ENCODE measurements at places on chromosomes 6 and 20. TPM values are rescaled to one million over a fixed set of nuclear protein-coding genes. Genes with fewer than 3 reads are reported as not detected.

Gene ERVFRD-1
- total RNA-seq = 0.11 TPM

DNA sequence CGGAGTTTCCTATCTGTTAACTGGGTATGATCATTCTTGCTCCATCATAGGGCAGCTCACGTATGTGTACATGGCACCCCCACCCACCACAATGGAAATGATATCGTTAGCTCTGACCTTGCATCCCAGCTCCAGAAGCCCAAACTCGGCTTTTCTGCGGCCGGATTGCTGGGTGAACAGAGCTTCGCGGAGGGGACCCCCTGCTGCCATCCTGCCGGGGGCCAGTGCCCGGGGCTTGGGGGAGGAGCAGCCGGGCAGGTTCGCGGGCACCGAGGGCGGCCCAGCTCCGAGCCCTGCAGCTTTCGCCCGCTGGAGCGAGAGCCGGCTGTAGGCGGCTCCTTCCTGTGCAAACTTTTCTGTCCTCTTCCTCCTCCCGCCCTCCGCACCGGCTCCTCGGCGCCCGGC lies 24.9 kb upstream of the FUCA2 start:
- peak overlapping the region; percentile 63 for H3K4me3 ChIP-seq
- H3K27ac ChIP-seq = peak overlapping the region; percentile 71
- no peaks in the 10 kb centered on the region for H3K36me3 ChIP-seq
- no peaks in the 10 kb centered on the region for H3K27me3 ChIP-seq
- no peak for DNase-seq

- no peaks in the 10 kb centered on the region for H3K36me3 ChIP-seq
- H3K27ac ChIP-seq = no peak overlapping the region
- no peaks in the 10 kb centered on the region for H3K27me3 ChIP-seq
- DNase-seq = no peak
- no peak overlapping the region for H3K4me3 ChIP-seq
These were observed 24.9 kb downstream of the RNF144B start for GRCh38 chr6:18412068-18412467.

DNA sequence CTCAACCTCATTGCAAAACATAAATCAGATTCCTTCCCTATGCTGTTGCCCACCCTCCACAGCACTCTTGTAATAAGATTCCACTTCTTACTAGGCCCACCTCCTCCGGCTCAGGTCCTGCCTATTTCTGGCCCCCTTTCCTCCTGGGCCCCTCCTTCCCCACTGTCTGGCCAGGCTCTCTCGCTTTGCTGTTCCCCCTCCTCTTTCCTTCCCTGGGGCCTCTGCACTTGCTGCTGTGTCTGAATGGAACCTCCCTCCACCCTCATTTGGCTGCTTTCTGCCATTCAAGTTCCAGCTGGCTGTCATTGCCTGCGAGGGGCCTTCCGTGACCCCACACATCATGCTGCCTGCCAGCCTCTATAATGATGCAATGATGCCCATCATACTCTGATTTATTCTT lies 38.9 kb downstream of the ARHGAP40 start:
- no peaks in the 10 kb centered on the region for H3K36me3 ChIP-seq
- no peaks in the 10 kb centered on the region for H3K4me1 ChIP-seq
- no peak overlapping the region for H3K27ac ChIP-seq
- DNase-seq = no peak

- H3K4me3 ChIP-seq = peak overlapping the region; percentile 11
- H3K27me3 ChIP-seq = no peaks in the 10 kb centered on the region
- peaks cover 71% of the 10 kb centered on the region for H3K4me1 ChIP-seq
- no peak for DNase-seq
- H3K36me3 ChIP-seq = no peaks in the 10 kb centered on the region
These were observed 198.8 kb upstream of the PREP start for GRCh38 chr6:105601541-105602236.

GRCh38 chr6:40555092-40555491 lies 32.1 kb downstream of the LRFN2 start:
- no peaks in the 10 kb centered on the region for H3K27me3 ChIP-seq
- no peak for DNase-seq
- H3K27ac ChIP-seq = no peak overlapping the region
- no peaks in the 10 kb centered on the region for H3K36me3 ChIP-seq
- no peak overlapping the region for H3K4me3 ChIP-seq
- H3K4me1 ChIP-seq = no peaks in the 10 kb centered on the region
